ENCODE measurements at places on chromosomes 4 and X.

GRCh38 chr4:102687373-102687981 lies 73.3 kb downstream of the MANBA start:
- DNase-seq: no peak

DNA sequence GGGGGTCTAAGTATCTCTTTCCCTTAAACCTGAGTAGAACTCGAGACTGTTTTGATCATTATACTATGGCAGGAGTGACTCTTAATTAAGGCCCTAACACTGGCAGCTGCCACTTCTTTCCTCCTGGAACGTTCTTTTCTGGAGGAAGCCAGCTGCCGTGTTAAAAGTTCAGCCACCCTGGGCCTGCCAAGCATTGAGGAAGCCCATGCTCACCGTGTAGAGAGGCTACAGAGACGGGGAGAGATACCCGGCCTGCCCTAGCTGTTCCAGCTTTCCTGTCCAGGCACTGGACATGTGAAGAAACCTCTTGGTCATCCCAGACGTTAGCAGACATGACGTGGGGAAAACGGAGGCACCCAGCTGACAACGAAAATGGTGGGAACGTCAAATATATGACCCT lies 274.1 kb downstream of the ARHGAP10 start:
- DNase-seq: no peak

- no peak for DNase-seq
These were observed 26.2 kb downstream of the UGT2B7 start for GRCh38 chr4:69122476-69122875.

GRCh38 chr4:145709336-145709735 lies 29.4 kb downstream of the C4orf51 start:
- no peak for DNase-seq

GRCh38 chrX:153627675-153628111 lies 19.3 kb upstream of the DUSP9 start:
- no peak for DNase-seq

DNA sequence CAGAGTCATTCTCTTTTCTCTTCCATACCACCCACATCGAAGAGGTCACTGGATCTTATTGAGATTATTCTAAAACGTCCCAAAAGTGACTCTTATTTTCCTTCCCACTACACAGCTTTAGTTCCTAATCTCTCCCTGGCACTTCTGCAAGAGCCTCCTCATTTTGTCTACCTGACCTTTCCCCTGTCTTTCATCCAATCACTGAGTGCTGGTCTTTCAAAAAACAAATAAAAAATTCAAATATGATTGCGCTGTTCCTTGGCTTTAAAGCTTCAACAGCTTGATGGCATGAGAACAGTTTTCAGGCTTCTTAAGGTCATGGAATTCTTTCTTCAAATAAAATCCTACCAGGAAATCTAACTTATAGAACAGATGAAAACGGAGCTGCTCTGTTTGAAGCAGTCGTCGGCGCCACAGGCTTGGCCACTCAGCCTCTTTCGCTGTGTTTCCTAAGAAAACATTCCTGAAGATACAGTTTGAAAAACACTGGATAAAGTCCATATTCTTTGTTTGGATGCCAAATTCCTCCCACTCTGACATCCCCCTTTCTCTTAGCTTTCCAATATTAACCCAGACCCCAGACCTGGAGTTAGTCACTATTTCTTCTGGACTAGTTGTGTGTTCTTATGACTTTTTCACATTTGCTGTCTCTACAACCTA lies 12.5 kb downstream of the SYTL5 start:
- no peak for DNase-seq
